ENCODE measurements at places on chromosomes 13 and 19.

DNA sequence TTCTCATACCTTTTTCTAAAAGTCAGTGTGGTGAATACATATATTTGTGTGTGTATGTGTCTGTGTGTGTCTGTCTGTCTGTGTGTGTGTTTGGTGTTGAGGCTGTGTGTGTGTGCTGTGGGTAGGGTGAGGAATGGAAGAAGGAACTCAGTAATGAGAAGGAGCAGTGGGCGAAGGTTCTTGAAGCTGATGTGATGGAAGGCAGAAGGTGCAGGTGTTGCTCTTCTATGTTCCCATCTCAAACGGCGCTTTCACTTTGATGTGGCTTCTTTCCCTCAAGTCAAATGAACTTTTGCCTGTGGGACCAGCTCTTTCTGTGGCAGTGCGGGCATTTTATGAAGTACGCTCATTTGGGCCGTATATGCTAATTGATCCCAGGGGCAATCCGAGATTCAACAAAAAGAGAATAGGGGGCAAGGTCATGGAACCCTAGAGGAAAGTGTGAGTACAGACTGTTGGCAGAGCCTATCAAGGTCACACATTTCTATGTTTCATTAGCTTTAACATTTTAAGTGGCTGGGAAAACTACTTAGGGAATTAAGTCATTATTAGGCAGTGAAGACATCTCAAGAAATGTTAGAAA is 15.2 kb downstream of the BIVM start:
- no peak for ATAC-seq

DNA sequence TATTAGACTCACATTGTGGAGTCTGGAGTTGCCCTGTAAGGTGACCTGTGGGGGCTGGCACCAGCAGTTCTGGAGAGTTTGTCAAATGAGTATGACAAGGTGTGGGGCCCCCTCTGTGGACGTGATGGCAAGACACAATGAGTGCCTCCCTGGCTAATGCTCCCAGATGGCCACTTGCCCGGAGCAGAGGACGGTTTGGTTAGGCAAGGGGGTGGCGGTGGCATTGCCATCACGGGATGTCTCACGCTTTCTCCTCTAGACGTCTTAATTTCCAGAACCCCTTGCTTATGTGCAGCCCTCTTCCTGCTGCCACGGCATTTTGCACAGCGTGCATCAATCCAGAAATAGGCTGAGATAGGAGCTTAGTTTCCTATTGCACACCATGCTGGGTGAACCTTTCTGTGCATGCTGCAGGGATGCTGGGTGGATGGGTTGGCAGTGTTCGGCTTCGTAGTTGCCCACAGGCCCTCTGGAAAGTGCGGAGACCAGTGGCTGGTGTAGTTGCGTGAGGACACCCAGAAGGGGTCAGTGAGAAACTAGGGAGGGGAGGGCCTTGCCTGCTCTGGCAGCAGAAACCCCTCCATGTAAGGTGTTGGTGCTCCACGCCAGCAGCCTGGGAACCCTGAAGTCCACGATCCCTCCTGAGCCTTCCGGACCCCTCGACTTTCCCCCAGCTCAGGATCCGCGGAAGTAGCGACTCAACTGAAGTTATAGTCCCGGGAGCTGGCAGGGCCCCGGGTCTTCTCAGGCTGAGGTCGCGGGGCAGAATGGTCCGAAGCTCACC is 18.1 kb upstream of the LRP3 start:
- ATAC-seq, result peak; percentile 2

GRCh38 chr13:92842145-92842544 is 384.5 kb upstream of the GPC6 start:
- ATAC-seq, result peak; percentile 84

DNA sequence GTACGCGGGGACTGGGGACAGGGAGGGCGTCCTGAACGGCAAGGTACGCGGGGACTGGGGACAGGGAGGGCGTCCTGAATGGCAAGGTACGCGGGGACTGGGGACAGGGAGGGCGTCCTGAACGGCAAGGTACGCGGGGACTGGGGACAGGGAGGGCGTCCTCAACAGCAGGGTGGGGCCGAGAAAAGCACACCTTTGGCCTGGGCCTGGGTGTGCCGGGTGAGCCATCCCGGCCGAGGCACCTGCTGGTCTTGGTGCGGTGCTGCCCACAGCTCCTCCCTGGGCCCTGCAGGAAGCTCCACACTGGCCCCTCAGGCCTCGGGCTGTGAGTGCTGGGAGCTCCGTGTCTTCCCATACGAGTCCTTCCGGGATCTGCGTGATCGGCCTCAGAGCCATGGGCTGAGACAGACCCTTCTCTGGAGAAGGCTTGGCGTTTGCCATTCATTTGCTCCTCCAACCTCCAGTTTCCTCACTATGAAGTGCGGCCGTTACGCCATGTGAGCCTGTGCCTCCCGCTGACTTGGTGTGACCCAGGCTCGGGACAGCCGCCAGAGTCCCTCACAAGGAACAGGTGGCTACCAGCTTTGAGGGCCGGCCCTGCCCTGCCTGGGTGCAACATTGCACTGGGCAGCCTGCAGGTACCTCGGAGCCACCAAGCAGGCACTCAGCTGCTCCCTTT is 7.8 kb upstream of the ZNF554 start:
- no peak for ATAC-seq

DNA sequence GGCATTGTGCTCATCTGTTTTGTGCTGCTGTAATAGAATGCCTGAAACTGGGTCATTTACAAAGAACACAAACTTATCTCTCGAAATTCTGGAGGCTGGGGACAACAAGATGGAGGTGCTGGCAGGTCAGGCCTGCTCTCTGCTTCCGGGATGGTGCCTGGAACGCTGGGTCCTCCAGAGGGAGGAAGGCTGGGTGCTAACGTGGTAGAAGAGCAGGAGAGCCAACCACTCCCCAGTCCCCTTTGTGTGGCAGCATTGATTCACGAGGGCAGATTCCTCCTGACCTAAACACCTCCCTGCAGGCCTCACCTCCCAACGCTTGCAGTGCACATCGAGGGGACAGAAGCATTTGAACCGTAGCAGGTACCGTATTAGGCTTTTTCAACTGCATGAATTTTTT is 34.1 kb upstream of the TFDP1 start:
- no peak for ATAC-seq

- ATAC-seq, result no peak
Measured at GRCh38 chr19:31419871-31420445, 70.7 kb upstream of the TSHZ3 start.

DNA sequence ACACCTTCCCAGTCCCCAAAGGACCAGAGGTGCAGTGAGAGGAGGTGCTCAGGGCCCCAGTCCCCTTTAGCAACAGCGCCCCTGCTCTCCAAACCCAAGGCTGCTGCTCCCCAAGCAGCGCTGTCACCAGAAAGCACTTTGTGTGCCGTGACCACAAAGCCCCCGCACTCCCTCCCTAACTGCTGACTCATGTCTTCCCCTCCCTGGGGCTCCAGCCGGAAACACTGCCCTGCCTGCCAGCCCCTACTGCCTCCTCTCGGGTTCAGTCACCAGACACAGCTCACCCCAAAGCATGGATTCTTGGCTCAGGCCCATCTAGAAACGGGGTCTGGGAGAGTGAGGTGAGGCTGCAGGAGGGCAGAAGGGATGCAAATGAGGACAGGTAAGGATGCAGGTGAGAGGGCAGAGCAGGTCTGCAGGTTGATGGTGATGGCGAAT is 4.9 kb upstream of the TNFSF14 start:
- peak; percentile 85 for ATAC-seq

GRCh38 chr19:47112166-47112996 is 1.2 kb downstream of the ZC3H4 start:
- peak; percentile 45 for ATAC-seq

GRCh38 chr13:28171266-28171665 is 32.9 kb downstream of the PAN3 start:
- no peak for ATAC-seq

GRCh38 chr19:54517483-54517882 is 14.9 kb downstream of the LAIR2 start:
- ATAC-seq, result peak; percentile 59

DNA sequence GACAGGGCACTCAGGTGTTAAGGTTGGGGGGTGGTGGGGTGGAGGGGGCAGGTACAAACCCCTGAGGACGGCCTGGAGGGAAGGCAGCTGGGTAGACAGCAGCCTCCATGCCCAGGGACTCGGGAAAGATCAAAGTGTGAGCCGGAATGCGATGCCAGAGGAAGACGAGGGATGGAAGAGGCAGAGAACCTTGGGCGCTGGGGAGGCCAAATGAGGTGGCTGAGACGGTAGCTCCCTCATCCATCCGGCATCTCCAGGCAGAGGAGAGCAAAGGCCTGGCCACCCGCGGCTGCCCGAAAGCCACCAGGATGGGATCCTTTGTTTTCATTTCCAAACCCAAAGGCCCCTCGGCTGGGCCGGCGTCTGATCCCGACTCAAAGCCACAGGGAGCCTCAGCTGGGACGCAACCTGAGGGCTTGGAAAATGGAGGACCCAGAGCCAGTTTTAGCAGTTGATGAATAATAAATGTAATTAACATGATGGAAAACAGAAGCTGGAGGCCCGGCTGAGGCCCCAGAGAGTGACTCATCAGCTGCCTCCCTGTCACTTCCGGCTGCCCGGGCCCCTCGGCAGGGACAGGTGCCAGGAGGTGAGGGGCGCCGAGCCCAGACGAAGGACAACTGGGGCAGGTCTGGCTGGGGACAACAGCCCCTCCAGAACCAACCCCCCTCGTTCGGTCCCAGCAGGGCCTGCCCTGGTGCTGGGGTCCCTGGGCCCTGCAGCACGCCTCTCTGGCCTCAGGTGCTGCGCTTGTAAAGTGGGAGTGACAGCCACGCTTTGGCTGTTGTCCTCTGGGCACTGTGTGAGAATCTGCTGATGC is 61.6 kb downstream of the CEBPG start:
- ATAC-seq, result peak; percentile 41

GRCh38 chr13:99357941-99358340 is 50.7 kb upstream of the GPR183 start:
- ATAC-seq, result no peak

DNA sequence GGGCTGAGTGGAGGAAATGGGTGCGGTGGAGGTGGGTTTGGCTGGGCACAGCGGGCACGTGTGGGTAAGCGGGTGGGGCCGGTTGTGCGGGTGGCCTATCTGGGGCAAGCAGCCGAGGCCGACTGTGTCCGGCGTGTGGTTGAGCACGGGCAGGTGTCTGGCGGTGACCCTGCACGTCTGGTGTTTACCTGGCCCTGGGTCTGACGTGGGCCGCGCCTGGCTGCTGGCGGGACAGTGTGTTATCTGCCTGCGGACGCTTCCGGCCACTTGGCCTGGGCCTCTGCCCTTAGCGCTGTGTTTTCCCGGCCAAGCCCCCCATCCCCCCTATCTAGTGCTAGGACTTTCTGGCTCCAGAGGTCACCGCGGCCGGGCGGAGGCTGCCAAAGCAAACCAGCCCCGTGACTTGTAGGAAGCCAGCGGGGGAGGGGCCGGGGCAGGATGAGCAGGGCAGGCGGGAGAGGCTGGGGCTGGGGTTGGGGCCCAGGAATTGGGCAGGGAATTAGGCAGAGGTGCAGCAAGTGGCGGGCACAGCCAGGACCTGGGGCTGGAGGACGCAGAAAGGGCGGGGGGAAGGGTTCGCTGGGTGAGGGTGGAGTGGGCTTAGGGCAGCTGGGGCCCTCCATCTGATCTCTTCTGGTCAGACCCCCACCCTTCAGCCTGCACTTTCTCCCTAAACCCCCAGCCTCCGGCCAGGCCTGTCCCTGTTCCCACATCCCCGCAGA is 534 bp upstream of the HPN start:
- no peak for ATAC-seq

- no peak for ATAC-seq
Measured at GRCh38 chr19:2215281-2215751, 20.8 kb downstream of the PLEKHJ1 start.

DNA sequence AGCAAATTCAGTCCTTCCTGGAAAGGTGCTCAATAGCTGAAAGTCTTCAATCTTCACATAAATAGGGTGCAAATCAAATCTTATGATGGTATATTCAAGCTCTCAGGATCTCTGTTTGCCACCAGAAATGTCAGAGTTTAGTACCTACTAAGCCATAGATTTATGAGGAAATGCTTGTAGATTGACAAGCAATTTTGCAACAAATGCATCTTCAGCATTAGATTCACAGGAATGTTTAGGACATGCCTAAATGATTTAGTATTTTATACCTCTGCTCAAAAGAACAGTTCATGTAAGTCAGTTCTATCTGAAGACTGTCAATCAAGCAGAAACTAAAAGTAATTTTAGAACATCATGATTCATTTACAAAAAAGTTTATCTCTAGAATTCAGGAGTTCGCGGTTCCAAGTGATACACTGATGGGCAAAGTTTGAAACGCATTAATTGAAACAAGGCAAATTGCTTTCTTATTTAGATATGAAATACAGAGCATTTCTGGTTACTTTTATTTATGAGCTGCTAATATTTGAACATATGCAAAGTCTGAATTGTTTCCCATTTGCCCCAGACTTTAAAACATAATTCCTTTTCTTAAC is 65.7 kb downstream of the DACH1 start:
- ATAC-seq, result no peak

GRCh38 chr13:30186634-30187415 is 120.5 kb downstream of the KATNAL1 start:
- ATAC-seq, result no peak

- ATAC-seq, result no peak
Measured at GRCh38 chr13:73816702-73817101, 317.5 kb downstream of the KLF12 start.

DNA sequence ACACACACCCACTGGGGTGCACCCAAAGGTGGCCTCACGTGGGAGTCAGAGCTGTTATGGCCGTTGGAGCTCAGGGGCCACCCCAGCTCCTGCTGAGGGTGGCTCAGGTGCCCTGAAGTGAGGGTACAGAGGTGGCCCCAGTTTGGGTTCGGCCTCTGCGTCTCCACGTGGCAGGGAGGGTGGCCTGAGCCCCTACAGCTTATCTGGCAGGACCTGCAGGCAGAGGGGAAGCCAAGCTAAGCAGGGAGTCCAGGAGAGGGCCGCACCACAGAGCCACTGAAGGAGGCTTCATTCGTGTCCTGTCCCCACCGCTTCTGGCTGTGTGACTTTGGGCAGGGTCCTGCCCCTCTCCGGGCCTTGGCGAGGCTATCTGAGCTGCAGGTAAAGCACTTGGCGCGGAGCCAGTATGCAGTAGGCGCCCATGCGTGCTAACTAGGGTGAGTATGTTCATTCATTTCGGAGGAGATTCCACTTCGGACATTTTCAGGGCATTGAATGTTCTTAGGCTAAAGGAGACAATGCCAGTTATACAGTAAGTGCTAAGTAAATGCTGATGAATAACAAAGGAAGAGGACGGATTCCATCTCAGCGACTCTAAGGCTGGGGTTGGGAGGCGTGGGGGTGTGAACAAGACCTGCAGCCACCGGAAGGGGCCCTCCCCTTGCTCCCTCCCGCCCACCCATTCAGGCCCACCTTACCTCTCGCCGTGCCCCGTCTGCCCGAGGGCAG is 4.9 kb downstream of the REX1BD start:
- no peak for ATAC-seq

DNA sequence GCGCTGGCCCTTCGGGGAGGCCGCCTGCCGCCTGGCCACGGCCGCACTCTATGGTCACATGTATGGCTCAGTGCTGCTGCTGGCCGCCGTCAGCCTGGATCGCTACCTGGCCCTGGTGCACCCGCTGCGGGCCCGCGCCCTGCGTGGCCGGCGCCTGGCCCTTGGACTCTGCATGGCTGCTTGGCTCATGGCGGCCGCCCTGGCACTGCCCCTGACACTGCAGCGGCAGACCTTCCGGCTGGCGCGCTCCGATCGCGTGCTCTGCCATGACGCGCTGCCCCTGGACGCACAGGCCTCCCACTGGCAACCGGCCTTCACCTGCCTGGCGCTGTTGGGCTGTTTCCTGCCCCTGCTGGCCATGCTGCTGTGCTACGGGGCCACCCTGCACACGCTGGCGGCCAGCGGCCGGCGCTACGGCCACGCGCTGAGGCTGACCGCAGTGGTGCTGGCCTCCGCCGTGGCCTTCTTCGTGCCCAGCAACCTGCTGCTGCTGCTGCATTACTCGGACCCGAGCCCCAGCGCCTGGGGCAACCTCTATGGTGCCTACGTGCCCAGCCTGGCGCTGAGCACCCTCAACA is 1.2 kb downstream of the F2RL3 start:
- no peak for ATAC-seq
